ENCODE measurements at places on chromosomes 2 and 18.

GRCh38 chr2:120502357-120502756, 156.4 kb downstream of the INHBB start:
- DNase-seq, result no peak

DNA sequence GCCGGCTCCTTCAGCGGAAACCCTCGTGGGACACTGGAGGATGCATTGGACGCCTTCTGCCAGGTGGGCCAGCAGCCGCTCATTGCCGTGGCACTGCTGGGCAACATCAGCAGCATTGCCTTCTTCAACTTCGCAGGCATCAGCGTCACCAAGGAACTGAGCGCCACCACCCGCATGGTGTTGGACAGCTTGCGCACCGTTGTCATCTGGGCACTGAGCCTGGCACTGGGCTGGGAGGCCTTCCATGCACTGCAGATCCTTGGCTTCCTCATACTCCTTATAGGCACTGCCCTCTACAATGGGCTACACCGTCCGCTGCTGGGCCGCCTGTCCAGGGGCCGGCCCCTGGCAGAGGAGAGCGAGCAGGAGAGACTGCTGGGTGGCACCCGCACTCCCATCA, 7.8 kb upstream of the CENPA start:
- no peak for DNase-seq

DNA sequence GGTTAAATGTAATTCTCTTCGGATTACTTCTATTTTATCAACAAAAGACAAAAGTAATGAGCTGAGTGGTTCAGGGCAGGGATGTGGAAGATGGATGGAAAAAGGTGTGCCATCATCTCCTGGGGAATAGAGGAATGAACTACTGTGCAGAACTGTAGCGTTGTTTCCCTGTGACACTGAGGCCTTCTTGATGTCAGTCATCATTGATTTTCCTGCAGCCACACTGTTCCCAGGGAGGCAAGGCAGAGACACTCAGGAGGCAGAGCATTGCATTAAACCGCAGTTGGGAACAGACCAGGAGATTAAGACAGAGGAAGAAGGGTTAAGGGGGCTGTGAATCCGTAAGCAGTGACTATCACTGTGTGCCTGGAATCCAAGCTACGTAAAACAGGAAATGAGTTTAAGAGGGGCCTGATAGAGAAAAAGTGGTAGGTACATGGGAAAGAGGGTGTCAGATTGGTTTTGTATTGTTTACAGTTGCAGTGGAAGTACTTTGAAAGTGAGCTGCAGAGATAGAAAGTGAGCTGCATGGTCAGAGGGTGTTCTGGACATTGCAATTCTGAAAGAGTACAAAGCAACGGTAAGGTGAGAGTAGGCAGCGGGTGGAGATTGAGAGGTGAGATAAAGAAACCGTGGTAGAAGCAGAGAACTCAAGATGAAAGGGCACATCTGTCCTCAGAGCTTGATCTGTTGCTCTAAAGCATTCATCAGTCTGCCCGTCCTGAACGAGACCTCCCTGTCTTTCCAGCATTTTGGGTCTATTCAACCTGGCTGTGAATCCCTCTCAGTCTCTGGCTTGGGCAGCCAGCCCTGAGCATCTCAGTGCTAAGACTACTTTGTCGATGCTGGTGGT, 793.4 kb upstream of the CELF4 start:
- DNase-seq, result no peak

DNA sequence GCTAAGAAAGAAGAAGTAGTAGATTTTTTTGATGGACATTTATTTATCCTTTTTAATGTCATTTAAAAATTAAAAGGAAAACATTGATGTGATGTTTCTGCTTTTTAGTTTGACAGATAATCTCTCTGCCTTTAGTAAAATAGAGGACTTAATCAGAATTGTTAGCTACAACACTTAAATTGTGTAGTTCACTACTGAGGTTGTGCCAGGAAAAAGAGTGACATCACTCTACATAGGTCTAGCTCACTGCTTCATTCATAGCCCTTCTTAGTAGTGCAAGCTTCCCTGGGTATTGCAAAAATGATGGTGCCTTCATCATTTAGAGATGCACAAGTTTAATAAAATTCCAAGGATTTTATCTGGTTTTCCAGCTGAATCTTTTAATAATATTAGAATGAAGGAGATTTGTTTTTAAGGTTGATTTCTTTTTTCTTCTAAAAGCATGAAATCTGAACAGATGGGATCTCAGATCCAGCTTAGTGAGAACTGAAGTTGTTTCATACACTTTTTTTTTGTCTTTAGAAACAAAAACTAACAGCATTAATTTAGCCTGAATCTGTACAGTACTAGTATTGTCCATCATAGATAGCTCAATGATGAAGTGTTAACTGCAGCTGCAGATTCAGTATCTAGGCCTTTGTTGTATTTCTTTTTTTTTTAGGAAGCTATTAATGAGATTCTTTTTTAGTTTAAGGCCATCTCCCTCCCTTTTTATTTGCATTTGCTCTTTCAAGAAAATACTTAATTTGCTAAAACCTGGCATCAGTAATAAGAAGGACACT, 20.6 kb upstream of the TMEFF2 start:
- DNase-seq, result no peak

DNA sequence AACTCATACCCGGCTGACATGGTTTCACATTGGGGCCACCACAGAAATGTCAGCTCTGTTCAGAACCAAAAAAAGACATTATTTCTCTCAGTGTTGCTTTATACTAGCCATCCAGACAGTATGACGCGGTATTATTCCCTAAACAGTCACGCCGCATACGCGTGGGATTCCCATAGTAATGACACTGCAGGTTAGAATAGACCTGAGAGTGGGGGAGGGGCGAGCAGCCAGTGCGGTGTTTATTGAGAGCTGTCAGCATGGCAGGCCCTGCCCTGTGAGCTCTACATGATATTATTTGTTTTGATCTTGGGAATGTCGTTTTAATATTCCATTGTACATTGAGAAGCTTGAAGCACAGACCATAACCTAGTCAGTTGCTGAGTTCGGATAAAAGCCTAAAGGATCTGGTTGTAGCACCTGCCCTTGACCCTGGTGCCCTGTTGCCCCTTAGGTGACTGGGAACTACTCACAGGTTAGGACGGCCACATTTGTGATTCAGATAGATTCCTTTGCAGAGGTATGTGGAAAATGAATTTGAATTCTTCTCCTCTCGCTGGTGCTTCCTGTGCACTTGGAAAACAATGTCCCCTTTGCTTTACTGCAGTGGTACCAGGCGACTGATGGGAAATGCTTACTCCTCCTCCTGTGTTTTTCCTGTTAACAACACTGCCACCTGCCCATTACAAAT, 150.1 kb downstream of the ARHGAP28 start:
- no peak for DNase-seq
